ENCODE measurements at places on chromosomes 6 and 20.

- no peak for DNase-seq
Observed at GRCh38 chr6:33779290-33779689, 9.6 kb downstream of the LEMD2 start.

DNA sequence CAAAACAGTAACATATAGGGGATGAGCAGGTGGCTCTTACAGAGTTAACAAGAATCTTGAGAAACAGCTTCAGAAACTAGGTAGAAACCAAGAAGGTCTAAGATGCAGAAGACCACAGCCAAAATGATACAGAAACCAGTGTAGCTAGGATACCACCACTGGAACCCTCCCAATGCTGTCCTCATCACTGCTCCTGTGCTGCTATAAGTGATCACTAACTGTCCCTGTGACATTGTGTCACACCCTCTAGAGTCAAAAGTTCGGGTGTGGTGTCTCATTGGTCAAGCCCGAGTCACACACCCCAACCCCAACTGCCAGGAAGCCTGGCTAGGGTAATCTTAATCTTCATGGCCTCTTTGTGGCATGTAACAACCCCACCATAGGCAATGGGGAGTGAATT, 153.1 kb downstream of the RCAN2 start:
- DNase-seq: no peak

- DNase-seq: no peak
Observed at GRCh38 chr6:56933650-56934049, 21.3 kb upstream of the BEND6 start.

- DNase-seq: no peak
Observed at GRCh38 chr20:18011482-18011881, 42.7 kb downstream of the MGME1 start.

- DNase-seq: no peak
Observed at GRCh38 chr6:140773276-140773675, 1359.4 kb upstream of the GJE1 start.
